ENCODE measurements at places on chromosomes 16 and 17. TPM values are rescaled to one million over a fixed set of nuclear protein-coding genes. Genes with fewer than 3 reads are reported as not detected.

EVI2A gene
- 41.1 TPM for polyA plus RNA-seq

GRCh38 chr17:66555605-66556004, 253.2 kb downstream of the PRKCA start:
- DNase-seq = no peak

DNA sequence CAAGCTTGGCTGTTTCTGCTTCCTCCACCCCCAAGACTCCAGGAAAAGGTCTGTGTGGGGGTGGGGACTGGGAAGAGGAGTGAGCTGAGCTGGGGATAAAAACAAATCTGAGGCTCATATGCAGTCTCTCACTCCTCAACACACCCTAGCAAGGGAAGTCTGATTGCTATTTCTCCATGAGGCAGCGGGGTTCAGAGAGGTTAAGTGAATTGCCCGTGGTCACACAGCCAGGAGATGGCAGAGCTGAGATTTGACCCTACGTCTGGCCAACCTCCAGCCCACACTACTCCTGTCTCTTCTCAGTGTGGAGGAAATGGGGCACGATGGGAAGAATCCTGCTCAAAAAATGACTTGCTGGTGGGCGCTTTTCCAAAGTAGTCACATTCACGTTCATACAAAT, 4.8 kb upstream of the ABCC3 start:
- no peak for DNase-seq

DNA sequence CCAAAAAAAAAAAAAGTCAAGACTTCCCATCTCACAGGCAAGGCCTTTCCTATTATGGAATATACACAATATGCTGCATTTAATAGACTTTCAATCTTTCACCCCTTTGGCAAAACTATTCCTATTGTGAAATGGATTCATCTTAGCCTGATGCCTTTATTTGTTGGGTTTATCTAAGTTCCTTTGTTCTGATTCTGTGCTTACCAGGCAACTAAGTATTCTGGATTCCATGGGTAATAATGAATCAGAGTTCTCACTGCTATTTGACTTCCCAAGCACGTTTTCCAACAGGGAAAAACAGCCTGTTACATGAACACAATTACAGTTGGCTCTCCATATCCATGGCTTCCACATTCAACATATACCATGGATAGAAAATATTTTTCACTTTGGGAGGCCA, 135.5 kb downstream of the MYO1D start:
- no peak for DNase-seq

DNA sequence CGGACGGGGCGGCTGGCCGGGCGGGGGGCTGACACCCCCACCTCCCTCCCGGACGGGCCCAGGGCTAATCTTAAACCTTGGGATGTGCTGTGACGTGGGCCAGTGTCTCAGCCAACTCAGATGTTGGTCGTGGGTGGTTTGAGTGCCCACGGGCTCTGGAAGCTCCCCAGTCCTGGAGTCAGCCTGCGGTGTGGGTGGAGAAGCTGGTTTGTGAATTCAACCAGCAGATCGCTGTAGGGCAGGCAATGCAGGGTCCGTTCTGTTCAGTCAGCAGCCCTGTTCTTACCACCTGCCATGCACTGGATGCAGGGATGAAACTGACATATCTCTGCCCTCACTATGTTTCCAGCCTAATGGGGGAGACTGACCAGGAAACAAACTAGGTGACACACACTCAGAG, 8.0 kb upstream of the ZNF500 start:
- no peak for DNase-seq

Data from spinal cord (tissue), 10 donors.